Sigmoid colon (tissue), 7 donors: ENCODE measurements at places on chromosomes 5 and 9. TPM values are rescaled to one million over a fixed set of nuclear protein-coding genes. Genes with fewer than 3 reads are reported as not detected.

Gene C8G
- total RNA-seq: not detected

Gene RGS7BP
- total RNA-seq: 4.8 TPM

Gene CDH18
- total RNA-seq: not detected

Gene S100Z
- not detected for total RNA-seq

Gene OR13C9
- total RNA-seq: not detected

Gene ADAMTS12
- total RNA-seq: 3.7 TPM

Gene TMEM171
- total RNA-seq: not detected

Gene TAS2R1
- total RNA-seq: not detected

Gene ERGIC1
- total RNA-seq: 95.4 TPM

DNA sequence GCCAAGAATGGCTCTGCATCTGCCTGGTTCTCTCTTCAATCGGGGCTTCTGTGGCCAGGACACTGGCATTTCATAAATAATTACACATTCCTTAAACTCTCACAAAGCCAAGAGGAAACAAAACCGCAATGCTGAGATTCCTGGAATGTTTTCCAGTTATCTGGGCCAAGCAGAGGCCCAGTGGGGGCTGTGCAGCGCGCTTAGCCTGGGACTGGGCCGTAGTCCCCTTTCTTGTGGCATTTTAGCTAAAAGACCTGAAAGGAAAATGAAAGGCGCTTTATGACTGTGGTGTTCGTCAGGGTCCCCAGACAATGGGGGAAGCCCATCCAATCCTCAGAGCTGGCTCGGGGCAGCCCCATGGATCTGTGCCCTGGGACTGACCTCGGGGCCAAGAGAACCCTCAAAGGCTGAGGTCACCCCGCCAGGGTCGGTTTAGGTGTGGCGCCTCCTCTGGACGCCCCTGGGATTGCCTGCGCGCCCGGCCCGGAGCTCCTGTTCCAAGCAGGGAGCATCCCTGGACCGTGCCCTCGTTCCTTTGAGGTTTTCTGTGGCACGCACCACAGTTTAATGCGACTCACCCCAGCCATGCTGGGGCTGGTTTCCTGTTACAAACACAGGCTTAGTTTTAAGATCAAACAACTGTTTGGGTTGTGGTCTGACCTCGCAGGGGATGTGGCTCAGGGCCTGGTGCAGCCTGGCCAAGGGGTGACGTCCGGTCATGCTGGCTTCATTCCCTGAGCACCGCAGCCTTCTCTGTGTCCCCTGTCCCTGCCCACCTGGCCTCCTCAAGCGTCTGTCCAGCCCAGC, 51.5 kb upstream of the NKD2 start:
- DNase-seq: no peak
- no peak overlapping the region for H3K4me3 ChIP-seq
- no peaks in the 10 kb centered on the region for H3K4me1 ChIP-seq
- H3K27ac ChIP-seq: peak overlapping the region; percentile 64

GRCh38 chr5:14577971-14578370, 3.6 kb upstream of the OTULINL start:
- H3K4me3 ChIP-seq: no peak overlapping the region
- H3K27me3 ChIP-seq: peaks cover 2% of the 10 kb centered on the region
- H3K4me1 ChIP-seq: peaks cover 15% of the 10 kb centered on the region
- DNase-seq: no peak
- no peak overlapping the region for H3K27ac ChIP-seq
- no peaks in the 10 kb centered on the region for H3K36me3 ChIP-seq

GRCh38 chr5:92923885-92924284, 657.1 kb downstream of the NR2F1-AS1 start:
- no peak overlapping the region for H3K27ac ChIP-seq
- H3K27me3 ChIP-seq: no peaks in the 10 kb centered on the region
- no peak overlapping the region for H3K4me3 ChIP-seq
- no peak for DNase-seq
- H3K36me3 ChIP-seq: no peaks in the 10 kb centered on the region
- H3K4me1 ChIP-seq: no peaks in the 10 kb centered on the region

GRCh38 chr9:73595036-73595545, 443.4 kb downstream of the ANXA1 start:
- no peak overlapping the region for H3K4me3 ChIP-seq
- H3K27ac ChIP-seq: no peak overlapping the region
- DNase-seq: no peak
- H3K36me3 ChIP-seq: no peaks in the 10 kb centered on the region

DNA sequence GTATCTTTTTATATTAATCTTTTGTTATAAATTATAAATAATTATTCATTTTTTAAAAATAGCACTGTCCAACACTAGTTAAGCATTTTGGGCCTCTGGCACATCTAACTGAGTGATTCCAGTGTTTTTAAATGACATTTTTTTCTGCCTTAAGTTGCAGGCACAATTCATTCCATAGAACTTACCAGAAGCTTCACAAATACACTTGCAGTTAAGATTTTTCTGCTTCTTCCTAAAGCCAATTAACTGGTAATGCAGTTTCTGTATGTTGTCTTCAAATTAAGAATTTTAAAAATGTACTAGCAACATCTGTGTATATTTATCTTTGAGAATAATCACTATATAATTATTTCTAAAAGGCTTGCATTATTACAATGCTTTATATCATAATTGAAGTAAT, 11.2 kb upstream of the NFIB start:
- peaks cover 39% of the 10 kb centered on the region for H3K4me1 ChIP-seq
- no peaks in the 10 kb centered on the region for H3K27me3 ChIP-seq
- H3K4me3 ChIP-seq: no peak overlapping the region
- H3K36me3 ChIP-seq: no peaks in the 10 kb centered on the region

GRCh38 chr5:143819716-143820115, 7.8 kb downstream of the HMHB1 start:
- no peaks in the 10 kb centered on the region for H3K27me3 ChIP-seq
- no peak overlapping the region for H3K27ac ChIP-seq
- no peaks in the 10 kb centered on the region for H3K36me3 ChIP-seq
- DNase-seq: no peak
- H3K4me1 ChIP-seq: no peaks in the 10 kb centered on the region

DNA sequence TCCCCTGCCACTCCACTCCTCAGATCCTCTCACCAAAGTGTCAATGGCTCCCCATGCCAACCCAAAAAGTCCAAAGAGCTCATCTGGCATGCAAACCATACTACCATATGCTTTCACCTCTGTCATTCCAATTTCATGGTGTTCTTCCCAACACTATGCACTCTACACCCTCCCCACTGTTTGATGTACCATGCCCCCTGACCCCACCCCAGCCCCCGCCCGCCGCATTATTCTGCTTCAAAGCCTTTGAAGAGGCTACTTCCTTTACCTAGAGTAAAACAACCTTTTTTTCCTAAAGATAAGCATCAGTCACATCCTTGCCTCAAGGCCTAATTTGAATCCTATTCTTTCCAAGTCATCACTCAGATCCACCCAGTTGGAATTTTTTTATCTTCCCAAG, 226.3 kb downstream of the DEPDC1B start:
- no peaks in the 10 kb centered on the region for H3K4me1 ChIP-seq
- no peak overlapping the region for H3K27ac ChIP-seq
- no peak for DNase-seq
- no peaks in the 10 kb centered on the region for H3K36me3 ChIP-seq

DNA sequence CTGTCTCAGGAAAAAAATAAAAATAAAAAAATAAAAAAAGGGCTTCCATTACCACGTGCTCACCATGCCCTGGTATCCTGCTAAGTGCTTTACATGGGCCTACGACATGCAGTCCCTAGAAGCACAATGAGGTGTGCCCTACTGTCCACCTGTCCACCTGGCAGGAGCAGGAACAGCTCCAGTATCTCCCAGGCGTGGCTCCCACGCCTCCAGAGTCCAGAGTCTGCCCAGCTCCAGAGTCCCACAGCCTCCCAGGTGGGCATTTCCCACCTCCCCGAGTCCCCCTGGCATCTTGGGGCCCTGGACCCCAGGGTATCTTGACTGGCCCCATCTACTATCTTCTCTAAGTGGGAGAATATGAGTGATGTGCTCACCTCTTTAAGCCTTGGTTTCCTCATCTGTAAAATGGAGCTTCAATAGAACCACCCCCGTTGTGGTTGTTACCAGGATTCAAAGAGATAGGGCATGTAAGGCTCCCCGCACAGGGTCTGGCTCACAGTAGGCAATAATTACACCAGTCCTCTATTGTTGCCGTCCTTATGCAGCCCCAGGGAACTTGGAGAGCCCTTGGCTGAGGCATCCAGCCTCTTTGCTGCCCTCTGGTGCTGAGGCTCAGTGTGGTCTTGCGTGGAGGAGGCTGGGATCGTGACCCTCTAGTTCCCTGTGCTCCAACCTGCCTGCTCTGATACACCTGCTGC, 8.9 kb downstream of the CXCL14 start:
- H3K4me1 ChIP-seq: no peaks in the 10 kb centered on the region
- DNase-seq: no peak
- H3K4me3 ChIP-seq: no peak overlapping the region
- H3K27ac ChIP-seq: no peak overlapping the region

DNA sequence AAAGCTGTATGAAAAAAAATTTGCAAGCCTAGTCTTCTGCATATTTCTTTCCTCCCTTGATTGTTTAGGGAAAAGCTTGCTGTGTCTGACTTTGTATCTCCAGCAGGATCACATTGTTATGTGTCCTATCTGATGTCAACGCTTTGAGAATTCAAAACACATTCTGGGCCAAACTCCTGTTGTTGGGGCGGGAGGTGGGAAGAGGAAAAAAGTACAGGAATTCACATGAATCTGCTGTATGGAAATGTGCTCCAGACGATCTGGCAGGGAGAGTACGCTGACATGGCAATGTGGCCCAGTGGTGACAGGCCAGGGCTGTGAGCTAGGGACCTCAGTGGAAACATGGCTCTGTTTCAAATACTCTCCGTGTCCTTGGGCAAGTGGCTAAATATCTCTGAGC, 87.4 kb upstream of the GNA14 start:
- H3K27me3 ChIP-seq: no peaks in the 10 kb centered on the region
- H3K36me3 ChIP-seq: no peaks in the 10 kb centered on the region
- no peaks in the 10 kb centered on the region for H3K4me1 ChIP-seq
- no peak overlapping the region for H3K4me3 ChIP-seq

- peaks cover 31% of the 10 kb centered on the region for H3K36me3 ChIP-seq
- peak; percentile 65 for DNase-seq
- peak overlapping the region; percentile 91 for H3K4me3 ChIP-seq
- no peaks in the 10 kb centered on the region for H3K4me1 ChIP-seq
Observed at GRCh38 chr9:35606138-35606504, 1.1 kb downstream of the TESK1 start.

GRCh38 chr5:96628406-96628805, 33.8 kb upstream of the CAST start:
- no peak overlapping the region for H3K27ac ChIP-seq
- DNase-seq: no peak
- H3K36me3 ChIP-seq: no peaks in the 10 kb centered on the region

- no peaks in the 10 kb centered on the region for H3K36me3 ChIP-seq
- no peak overlapping the region for H3K4me3 ChIP-seq
- DNase-seq: peak; percentile 74
- H3K27ac ChIP-seq: peak overlapping the region; percentile 54
Observed at GRCh38 chr9:114180696-114181606, 25.6 kb downstream of the COL27A1 start.

DNA sequence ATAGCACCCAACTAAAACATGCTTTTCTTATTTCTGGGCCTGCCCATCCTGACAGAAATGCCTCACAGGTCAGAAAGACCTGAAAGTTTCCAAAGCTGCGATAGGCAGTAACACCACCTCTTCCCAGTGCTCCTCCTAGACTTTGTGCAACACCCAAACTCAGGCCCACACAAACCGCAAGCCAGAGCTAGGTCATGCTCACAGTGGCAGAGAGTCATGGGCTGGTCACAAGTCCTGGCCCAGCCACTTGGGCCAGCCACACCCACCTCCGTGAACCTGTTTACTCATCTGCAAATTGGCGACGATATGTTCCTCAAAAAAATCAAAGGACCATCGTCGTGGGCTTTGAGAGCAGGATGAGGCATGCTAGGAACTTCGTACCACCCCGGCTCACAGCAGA, 44.0 kb upstream of the SLC25A51 start:
- DNase-seq: no peak
- H3K4me1 ChIP-seq: peaks cover 24% of the 10 kb centered on the region
- H3K4me3 ChIP-seq: no peak overlapping the region
- H3K27ac ChIP-seq: no peak overlapping the region
- no peaks in the 10 kb centered on the region for H3K36me3 ChIP-seq

DNA sequence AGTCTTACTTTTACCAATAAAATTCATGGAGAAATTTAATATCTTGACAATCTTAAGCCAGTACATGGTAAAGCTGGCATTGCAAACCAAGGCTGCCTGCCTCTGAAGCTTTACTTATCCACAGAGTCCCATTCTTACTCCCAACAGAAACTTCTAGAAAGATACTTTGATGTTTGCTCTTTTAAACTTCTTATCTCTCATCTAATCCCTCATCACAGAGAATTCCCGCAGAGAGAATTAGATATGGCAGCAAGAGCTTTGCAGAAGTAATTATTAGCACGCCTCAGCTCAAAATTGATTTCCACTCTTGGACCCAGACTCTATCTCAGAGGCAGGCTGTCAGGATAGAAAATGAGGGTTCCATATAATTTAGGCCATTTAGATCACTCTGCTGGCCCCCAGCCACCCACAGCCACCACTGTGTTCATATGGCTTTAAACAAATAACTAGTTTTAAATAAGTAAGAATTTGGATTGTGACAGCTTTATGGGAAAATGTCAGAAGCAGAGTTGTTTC, 37.9 kb upstream of the GAS1 start:
- H3K36me3 ChIP-seq: no peaks in the 10 kb centered on the region
- no peak overlapping the region for H3K4me3 ChIP-seq
- H3K4me1 ChIP-seq: peaks cover 11% of the 10 kb centered on the region

- DNase-seq: no peak
- no peaks in the 10 kb centered on the region for H3K27me3 ChIP-seq
- H3K27ac ChIP-seq: no peak overlapping the region
- H3K36me3 ChIP-seq: no peaks in the 10 kb centered on the region
- H3K4me1 ChIP-seq: no peaks in the 10 kb centered on the region
Observed at GRCh38 chr5:1134478-1134877, 22.6 kb upstream of the SLC12A7 start.

GRCh38 chr5:76351577-76351976, 51.5 kb upstream of the IQGAP2 start:
- no peaks in the 10 kb centered on the region for H3K36me3 ChIP-seq
- no peaks in the 10 kb centered on the region for H3K27me3 ChIP-seq
- no peak overlapping the region for H3K4me3 ChIP-seq
- no peak overlapping the region for H3K27ac ChIP-seq
- H3K4me1 ChIP-seq: no peaks in the 10 kb centered on the region

DNA sequence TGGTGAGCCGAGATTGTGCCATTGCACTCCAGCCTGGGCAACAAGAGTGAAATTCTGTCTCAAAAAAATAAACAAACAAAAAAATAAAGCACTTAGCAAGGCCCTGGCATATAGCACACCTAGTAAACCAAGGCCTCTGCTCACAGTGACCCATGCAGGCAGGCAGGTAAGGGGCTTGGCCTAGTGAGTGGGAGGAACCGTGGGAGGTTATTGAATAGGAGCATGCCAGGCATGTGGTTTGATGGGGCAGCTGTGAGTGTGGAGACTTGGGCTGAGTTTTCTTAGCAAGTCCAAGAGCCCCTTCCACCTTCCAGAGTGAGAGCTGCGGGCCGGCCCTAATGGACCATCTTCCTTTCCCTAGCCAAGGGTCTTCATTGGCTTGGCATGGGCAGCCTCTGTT, 4.5 kb upstream of the NDST1 start:
- peak overlapping the region; percentile 69 for H3K27ac ChIP-seq
- no peak for DNase-seq
- no peaks in the 10 kb centered on the region for H3K4me1 ChIP-seq
- no peaks in the 10 kb centered on the region for H3K36me3 ChIP-seq
